ENCODE measurements at places on chromosomes 3 and 15. TPM values are rescaled to one million over a fixed set of nuclear protein-coding genes. Genes with fewer than 3 reads are reported as not detected.

GRCh38 chr3:155629556-155629955, 115.3 kb downstream of the PLCH1 start:
- no peak for DNase-seq
- H3K36me3 ChIP-seq = no peaks in the 10 kb centered on the region
- H3K4me3 ChIP-seq = no peak overlapping the region
- no peaks in the 10 kb centered on the region for H3K27me3 ChIP-seq
- H3K27ac ChIP-seq = no peak overlapping the region

- no peaks in the 10 kb centered on the region for H3K36me3 ChIP-seq
- no peaks in the 10 kb centered on the region for H3K4me1 ChIP-seq
- H3K27me3 ChIP-seq = no peaks in the 10 kb centered on the region
- H3K27ac ChIP-seq = no peak overlapping the region
- DNase-seq = no peak
- no peak overlapping the region for H3K4me3 ChIP-seq
These were observed 1.4 kb upstream of the RFTN1 start for GRCh38 chr3:16514755-16515353.

GRCh38 chr3:15977598-15978232, 179.9 kb upstream of the ANKRD28 start:
- no peaks in the 10 kb centered on the region for H3K36me3 ChIP-seq
- no peak overlapping the region for H3K4me3 ChIP-seq
- no peak overlapping the region for H3K27ac ChIP-seq
- no peak for DNase-seq

GRCh38 chr3:98824256-98824655, 61.1 kb downstream of the ST3GAL6 start:
- no peak overlapping the region for H3K4me3 ChIP-seq
- no peaks in the 10 kb centered on the region for H3K36me3 ChIP-seq
- no peaks in the 10 kb centered on the region for H3K4me1 ChIP-seq
- no peaks in the 10 kb centered on the region for H3K27me3 ChIP-seq
- no peak overlapping the region for H3K27ac ChIP-seq

DNA sequence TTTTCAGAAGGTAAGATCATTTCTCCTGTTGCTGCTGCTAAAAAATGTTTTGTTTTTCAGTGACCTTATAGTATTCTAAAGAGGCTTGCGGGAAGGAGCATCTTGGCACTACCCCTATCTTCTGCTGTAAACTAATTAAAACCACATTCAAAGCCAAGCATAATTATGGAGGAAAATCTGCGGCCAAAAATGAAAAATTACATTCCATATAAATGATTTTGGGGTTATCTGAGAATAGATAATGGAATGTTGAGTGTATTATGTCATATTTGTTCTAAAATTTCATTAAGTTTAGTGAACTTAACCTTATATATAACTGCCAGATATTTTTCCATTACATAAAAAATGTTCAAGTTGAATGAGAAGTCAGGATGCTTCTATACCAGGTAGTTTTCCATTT, 170.4 kb upstream of the TMC3 start:
- no peaks in the 10 kb centered on the region for H3K27me3 ChIP-seq
- no peak overlapping the region for H3K27ac ChIP-seq
- no peaks in the 10 kb centered on the region for H3K4me1 ChIP-seq
- DNase-seq = no peak
- no peaks in the 10 kb centered on the region for H3K36me3 ChIP-seq
- no peak overlapping the region for H3K4me3 ChIP-seq

DNA sequence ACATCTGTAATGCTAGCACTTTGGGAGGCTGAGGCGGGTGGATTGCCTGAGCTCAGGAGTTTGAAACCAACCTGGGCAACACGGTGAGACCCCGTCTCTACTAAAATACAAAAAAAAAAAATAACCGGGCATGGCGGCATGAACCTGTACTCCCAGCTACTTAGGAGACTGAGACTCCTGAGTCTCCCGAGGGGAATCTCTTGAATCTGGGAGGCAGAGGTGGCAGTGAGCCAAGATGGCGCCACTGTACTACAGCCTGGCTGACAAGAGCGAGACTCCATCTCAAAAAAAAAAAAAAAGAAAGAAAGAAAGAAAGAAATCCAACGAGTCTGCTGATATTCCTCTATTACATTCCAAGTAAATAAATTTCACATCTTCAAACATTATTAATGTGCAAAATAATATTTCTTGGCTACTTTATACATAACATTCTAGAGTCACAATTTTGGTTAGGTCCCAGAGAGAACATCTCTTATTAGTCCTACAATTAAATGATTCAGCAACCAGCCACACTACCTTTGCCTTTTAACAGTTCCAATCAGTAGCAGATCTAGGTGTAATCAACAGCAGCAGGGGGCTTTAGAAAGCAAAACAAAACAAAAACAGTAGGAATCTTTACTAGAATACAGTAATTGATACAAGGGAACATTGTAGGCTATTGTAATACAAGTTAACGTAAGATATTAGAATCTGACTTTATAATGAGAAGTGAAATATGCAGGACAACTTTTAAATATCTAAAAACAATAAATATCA, 195.8 kb downstream of the TBC1D5 start:
- no peaks in the 10 kb centered on the region for H3K27me3 ChIP-seq
- no peak overlapping the region for H3K4me3 ChIP-seq
- no peak overlapping the region for H3K27ac ChIP-seq
- H3K4me1 ChIP-seq = no peaks in the 10 kb centered on the region
- H3K36me3 ChIP-seq = no peaks in the 10 kb centered on the region
- DNase-seq = no peak

CLRN1 gene
- total RNA-seq = not detected

HHATL gene
- not detected for total RNA-seq

EPHB1 gene
- 3.6 TPM for total RNA-seq

Measured in aorta (tissue), 5 donors.